ENCODE measurements at places on chromosomes 2 and 18. TPM values are rescaled to one million over a fixed set of nuclear protein-coding genes. Genes with fewer than 3 reads are reported as not detected.

The AQP12A gene
- total RNA-seq: not detected

The SCN3A gene
- total RNA-seq: not detected

The RNF149 gene
- 48.0 TPM for total RNA-seq

The MROH2A gene
- not detected for total RNA-seq

The KRTCAP3 gene
- 0.76 TPM for total RNA-seq

The CAPN14 gene
- 0.07 TPM for total RNA-seq

The SLC16A14 gene
- 1.0 TPM for total RNA-seq

The UNC80 gene
- not detected for total RNA-seq

The CSRNP3 gene
- total RNA-seq: not detected

The CNDP1 gene
- total RNA-seq: not detected

The STAT4 gene
- total RNA-seq: 3.9 TPM

The XPO1 gene
- total RNA-seq: 106 TPM

The KIAA2012 gene
- total RNA-seq: not detected

The SCN7A gene
- total RNA-seq: 0.01 TPM

The EFEMP1 gene
- 43.3 TPM for total RNA-seq

The TTLL4 gene
- total RNA-seq: 29.3 TPM

The TMEM198 gene
- 0.90 TPM for total RNA-seq

The METTL8 gene
- total RNA-seq: 27.2 TPM

The HOXD1 gene
- 0.16 TPM for total RNA-seq

The KLHL41 gene
- total RNA-seq: 0.37 TPM

The MDH1B gene
- 1.6 TPM for total RNA-seq

The PCBP1 gene
- 431 TPM for total RNA-seq

The SIX3 gene
- 0.58 TPM for total RNA-seq

The TIGD1 gene
- total RNA-seq: 4.6 TPM

Measured in A549 treated with CORT108297 at 1 μM for 4 hours (cell line).